ENCODE measurements at places on chromosomes 2 and 18.

- no peak for DNase-seq
Measured at GRCh38 chr2:134799936-134800335, 38.5 kb upstream of the ACMSD start.

DNA sequence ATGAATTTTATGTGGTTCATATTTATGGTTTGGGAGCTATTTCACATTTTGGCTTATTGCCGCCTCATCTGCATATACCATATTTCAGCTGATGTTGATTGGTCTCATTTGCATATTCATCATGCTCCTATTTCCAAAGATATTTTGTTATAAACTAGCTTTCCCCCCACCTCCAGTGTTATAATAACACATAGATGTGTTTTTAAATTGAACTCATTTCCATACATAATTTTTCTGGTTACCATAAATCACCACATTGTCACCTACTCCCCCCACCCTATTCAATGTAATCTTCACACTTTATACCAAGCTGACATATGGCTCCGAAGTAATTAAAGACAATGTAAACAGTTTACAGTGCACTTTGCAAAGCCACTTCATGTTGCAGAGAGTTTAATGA, 101.2 kb downstream of the FSHR start:
- no peak for DNase-seq

GRCh38 chr2:63301481-63301880, 250.9 kb downstream of the OTX1 start:
- no peak for DNase-seq

- DNase-seq = no peak
Measured at GRCh38 chr2:214233164-214233563, 177.7 kb upstream of the VWC2L start.

DNA sequence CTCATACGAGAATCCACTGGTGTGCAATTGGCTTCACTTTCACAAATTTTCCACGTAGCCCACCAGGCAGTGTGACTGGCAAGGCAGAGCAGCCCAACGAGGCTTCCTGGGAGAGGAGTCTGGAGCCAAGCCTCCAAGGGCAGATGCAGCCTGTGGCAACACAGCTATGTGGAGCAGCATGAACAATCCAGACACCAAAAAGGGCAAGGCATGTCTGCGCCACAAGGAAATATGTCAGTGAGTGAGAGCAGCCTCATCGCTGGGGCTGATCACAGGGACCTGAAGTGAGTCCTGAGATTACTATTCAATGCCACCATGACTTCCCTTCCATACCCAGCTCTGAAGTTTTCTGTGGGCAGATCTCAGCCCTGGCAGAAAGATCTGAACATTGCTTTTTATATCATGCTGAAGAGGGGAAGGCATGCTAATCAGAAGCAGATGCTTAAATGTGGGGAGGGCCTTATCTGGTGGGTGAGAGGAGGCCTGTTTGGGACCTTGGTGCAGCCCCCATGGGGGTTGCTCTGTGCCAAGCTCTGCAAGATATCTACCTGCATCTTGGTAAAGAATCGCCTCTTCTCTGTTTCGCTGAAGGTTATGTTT, 40.0 kb upstream of the PUM2 start:
- DNase-seq = no peak

DNA sequence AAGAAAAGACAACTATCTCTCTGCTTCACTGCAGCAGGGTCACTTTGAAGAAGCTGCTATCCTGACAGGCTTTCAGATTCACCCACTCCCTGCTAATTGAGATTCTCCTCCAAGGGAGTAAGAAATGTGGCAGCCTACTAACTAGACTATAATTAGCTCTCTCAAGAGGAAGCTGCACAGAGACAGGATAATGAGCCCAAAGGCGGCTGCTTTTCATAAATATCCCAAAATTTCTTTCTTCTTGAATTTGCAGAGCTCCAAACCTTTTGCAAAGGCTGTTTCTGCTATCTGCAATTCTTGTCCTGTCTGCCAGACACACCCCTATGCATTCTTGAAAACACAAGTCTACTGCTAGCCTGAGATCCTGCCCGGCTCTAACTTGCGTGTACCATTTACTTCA, 54.0 kb upstream of the RNU4ATAC start:
- DNase-seq = no peak

DNA sequence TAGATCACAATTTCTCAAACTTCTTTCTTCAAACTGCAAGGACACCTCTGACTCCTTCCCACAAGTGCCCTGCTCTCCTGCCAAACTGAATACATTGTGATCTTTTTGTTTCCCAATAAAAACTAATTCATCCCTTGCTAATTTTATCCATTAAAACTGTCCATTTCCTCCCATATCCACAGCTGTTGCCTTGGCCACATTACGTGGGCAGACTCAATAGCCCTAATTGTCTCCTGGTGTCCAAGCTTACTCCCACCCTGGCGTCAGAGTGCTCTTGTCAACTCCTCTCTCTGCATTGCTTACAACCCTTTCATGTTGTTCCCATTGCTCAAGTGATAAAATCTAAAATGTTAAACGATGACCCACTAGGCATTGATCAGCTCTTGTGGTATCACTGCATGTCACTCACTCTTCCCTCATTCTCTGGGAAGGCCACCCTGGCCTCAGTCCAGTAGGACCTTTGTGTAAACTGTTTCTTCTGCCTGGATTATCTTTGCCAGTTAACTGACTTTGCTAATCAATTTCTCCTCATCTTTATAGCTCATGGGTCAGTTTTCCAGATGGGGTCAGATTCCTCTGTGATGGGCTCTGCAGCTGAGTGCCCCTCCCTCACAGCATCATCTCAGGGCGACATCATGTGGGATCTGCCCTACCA, 525.0 kb downstream of the SLC4A3 start:
- DNase-seq = no peak

GRCh38 chr2:155633060-155633839, 699.3 kb downstream of the NR4A2 start:
- no peak for DNase-seq

DNA sequence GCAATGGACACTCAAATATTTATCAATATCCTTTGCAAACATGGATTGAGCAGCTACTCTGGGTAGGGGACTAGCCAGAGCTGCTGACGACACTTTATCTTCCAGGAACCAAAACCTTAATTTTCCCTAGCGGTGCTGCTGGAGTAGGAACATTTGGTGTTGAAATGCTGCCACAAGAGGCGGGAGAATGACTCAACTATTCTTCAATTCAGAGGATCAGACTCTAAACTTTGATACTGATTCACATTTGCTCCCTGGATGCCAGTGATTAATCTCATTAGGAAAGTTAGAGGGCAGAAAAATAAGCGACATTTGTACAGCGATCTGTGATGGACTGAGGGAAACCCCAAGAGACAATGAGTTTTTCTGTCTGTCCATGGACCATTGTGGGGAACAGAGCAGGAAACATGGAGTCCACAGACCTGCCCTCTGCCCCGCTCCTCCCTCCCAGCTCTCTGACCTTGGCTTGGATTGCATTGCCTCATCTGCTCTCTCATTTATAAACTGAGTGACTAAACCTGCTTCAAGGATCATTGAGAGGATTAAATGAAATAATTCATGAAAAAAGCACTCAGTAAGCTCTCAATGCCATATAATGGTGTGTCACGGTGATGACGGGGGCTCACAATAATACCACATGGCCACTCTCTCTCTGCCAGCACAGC, 12.6 kb upstream of the EPB41L3 start:
- DNase-seq = no peak

DNA sequence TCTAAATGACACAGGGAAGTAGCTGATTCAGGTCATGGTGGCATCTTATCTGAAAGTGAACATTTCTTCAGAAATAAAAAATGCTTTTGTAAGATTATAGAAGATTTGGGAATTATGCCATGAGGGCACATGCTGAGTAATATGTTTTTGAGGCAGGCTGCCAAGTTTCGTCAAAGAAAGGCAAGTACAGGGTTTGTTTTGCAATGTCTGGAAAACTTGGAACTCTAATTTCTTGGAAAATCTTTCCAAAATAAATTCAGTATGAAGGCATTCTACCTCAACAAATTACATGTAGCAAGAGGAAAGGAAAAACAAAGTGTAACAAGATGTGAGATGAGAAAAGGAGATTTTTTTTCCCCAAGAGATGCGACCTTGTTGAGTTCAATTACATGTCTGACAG, 167.7 kb downstream of the PLCL1 start:
- no peak for DNase-seq

DNA sequence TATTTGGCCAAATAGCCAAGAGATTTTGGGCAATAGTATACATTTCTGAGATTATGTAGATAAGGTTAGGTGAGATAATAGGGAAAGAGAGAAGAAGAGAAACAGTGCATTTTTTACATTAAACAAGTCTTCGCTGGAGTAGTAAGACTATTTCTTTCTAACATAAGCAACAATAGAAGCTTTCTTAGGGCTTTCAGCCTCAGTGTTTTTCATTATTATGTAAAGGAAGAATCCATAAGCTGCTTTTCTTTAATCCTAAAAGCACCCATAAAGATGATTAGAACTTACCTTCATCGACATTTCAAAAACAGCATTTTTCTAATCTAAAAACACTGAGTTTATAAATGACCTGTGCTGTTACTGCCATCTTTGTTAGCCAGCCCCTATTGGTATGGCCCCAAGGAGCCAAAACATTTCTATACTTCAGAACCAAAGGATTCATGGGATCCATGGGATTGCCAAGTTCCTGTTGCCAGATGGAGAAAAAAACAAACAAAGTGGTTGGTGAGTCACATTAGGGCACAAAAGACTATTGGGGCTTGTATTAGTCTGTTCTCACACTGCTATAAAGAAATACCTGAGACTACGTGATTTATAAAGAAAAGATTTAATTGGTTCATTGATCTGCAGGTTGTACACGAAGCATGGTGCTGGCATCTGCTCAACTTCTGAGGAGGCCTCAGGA, 88.2 kb downstream of the SCG2 start:
- no peak for DNase-seq

- DNase-seq = no peak
Measured at GRCh38 chr2:211967234-211967633, 571.4 kb downstream of the ERBB4 start.

DNA sequence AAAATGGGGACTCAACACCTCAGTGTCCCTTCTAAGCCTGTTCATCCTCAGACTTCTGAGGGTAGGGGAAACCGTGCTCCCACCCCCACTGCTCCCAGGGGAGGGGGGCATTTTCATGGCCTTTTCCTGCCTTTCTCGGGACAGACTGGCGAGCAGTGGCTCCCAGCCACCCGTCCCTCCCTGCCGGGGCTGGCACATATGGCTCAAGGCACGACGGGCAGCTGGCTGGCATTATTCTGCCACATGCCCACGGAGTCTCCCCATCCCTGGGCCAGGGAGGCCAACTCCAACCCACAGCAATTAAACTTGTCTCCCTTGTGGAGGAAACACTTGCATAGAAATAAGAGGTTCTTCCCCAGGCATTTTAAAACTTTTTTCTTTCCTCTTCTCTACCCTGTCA, 148.5 kb upstream of the CBLN2 start:
- DNase-seq = no peak
